Stimulated activated CD8-positive, alpha-beta memory T cell treated with anti-CD3 and anti-CD28 coated beads, Interleukin-7, amount 100 ng/mL, for 1 hour (primary cell): ENCODE measurements at places on chromosomes 3 and 15.

GRCh38 chr3:82596805-82597204, 835.4 kb upstream of the GBE1 start:
- no peak for DNase-seq

GRCh38 chr3:76400141-76400540, 614.8 kb upstream of the ZNF717 start:
- DNase-seq, result no peak

DNA sequence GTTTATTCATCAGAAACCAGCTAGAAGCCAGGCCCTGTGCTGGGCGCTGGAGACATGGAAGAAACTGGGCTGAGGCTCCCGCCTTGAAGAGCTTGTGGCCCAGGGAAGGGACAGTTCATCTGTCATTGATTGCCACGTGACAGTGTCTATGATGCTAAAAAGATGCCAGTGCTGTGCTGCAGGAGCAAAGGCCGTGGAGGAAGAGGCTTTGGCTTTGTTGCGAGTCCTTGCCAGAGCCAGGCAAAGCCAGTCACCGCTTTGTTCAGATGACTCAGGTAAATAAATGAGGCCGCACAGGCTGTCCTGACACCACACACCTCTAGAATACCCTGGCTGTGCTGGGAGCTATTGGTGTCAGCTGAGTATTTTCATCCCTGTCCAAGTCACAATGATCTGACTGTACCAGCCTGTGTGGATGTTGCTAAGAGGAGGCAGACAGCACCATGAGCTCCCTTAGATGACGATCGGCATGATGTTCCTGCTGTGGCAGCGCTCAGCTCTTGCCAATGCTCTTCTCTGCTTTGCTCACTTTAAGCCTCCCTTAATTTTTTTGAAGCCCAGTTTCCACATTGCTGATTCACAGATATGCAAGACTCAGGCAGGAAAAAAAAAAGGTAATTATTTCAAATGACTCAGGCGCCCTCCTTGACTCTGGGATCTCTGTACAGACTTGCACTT, 77.5 kb downstream of the CCNL1 start:
- DNase-seq, result no peak

DNA sequence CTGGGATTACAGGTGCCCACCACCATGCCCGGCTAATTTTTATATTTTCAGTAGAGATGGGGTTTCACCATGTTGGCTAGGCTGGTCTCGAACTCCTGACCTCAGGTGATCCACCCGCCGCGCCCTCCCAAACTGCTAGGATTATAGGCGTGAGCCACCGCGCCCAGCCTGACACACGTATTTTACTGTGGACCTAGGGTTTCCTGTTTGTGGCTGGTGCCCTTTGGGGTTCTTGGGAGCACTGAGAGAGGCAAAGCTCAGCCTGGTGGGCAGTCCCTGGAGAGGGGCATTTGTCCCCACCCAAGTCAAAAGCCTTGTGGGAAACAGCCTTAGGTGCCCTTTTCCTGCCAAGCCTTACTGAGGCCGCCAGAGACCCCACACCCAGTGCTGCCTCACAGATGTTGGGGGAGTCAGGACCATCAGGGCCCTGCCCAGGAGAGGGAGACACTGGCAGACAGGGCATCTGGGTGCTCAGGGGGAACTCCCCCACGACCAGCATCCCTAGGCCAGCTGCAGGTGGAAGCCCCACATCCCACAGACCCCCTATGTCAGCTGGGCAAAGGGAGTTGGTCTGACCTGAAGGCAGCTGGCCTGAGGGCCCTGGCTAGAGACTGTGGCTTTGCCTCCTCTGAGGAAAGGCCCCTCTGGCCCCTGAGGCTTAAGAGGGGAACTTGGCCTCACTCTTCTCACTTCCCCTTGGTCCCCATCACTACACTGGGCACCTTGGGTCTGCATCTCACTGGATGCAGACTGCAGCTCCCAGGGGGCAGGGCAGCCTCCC, 35.1 kb downstream of the DNAH1 start:
- no peak for DNase-seq

DNA sequence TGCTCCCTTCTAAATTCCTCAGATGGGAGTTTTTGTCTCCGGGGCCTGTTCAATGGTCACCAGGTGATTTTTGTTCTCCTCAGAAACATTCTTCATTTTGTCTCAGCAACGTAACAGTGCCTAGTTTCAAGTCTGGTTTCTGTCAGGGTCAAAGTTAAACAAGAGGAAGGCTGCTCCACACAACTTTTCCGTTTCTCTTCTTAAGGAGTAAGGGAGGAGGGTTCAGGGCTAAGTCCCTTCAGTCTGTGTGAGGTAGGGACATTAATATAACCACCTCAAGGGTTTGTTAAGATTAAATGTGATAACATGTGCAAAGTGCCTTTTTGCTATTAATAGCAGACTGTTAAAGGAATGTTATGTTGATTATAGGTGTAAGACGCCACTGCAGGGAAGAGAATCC, 41.8 kb downstream of the HOMER2 start:
- DNase-seq, result no peak

GRCh38 chr3:160644491-160644890, 32.5 kb upstream of the ARL14 start:
- DNase-seq, result no peak

GRCh38 chr3:24220859-24221657, 273.6 kb downstream of the THRB start:
- no peak for DNase-seq

DNA sequence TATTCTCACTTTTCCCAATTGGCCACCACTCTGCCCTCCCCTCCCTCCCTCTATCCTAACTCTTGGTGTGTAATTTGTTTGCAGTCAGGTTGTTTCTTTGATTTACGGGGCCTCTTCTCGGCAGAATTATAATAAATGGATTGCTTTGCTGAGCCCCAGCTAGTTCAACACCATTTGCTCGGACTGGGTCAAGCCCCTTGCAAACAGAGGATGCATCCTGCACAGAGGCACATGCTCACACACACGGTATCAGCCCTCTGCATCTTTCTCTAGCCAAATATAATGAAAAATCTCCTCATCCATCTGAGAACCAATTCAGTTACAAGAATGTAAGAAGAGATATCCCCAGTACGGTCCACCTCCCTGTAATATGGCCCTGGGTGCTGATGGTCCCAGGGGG, 97.7 kb downstream of the EPHB1 start:
- DNase-seq, result no peak

DNA sequence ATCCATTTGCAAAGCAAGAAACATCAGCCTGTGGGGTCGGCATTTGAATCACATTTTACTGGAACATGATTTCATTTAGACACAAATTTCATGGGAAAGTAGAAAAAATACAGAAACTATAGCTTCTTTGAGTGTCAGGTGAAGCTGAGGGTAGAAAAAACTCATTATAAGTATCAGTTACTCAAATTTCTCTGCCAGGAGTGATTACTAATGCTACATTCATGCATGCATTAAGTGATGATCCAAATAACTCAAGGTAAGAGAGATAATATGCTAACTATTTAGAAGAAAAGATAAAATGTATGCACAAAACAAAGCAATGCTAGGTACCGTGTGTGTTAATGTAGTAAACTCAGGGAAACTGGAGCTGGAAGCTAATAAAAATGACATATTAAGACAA, 406.0 kb downstream of the GAP43 start:
- DNase-seq, result no peak

DNA sequence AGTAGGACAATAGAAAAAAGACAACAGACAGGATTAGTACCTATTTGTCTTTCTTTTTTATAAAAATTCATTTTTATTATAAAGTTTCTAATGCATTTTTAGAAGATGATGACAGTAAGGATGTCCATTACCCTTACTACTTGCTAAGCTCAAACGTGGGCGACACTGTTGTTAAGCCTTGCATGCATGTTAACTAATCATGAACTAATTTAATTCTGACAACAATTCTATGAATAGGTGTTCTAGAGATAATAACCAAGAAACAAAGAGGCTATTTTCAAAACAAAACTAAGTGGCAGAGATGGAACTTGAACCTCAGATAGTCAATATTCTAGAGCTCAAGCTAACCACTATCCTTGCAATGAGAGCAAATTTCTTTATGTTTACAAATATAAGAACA, 247.9 kb downstream of the GBE1 start:
- DNase-seq, result no peak

- DNase-seq, result no peak
Measured at GRCh38 chr3:148705314-148705713, 7.6 kb downstream of the AGTR1 start.

DNA sequence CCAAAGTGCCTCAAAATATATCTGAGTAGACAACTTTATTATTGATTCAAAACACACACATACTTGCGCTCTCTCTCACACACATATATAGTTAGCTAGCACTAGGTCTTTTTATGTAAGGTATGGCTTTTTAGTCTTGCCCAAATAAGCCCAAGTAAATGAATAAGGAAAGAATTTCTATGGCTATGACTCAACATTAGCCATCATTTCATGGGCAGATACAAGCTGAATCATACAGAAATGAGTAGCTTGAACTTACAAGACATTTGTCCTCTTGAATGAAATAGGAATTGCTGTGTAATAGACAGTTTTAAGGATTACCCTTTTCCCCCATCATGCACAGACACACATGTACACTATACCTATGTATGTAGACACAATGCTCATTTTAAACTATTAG, 4.9 kb downstream of the CADPS start:
- DNase-seq, result no peak

GRCh38 chr3:60017631-60018030, 967.8 kb upstream of the CFAP20DC start:
- no peak for DNase-seq

DNA sequence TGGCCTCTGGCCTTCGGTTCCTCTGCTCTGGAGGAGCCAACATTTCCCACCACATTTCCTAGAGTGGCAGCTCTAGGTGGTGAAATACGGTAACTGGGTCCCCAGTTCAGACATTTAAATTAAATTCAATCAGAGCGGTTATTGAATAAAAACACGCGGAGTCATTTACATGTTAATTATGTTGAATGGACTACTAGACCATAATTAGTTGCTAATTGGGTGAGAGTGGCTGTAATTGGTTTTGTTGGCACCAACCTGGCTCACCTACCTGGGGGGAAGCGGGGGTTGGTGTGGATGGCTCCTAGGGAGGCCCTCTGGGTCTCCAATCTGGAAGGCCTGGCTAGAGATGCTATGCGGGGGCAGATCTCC, 12.7 kb downstream of the SEMA3F start:
- no peak for DNase-seq
